ENCODE measurements at places on chromosomes 7 and 10.
A peak's percentile ranks its signal among the peaks of the same experiment; 100 is the strongest.

DNA sequence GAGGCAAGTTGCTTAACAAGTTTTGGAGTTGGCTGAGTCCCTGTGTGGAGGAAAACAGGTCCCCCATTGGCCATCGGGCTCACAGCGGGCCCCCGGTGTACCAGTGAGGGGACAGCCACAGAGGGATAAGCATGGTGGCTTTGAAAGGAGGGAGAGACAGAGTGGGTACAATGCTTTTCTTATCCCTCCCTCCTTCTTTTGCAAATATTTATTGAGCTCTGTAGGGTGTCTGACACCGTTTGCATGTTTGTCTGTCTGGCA lies 2.8 kb downstream of the HTRA1 start:
- DNase-seq: no peak

GRCh38 chr10:110307805-110308204 lies 3.1 kb upstream of the SMNDC1 start:
- DNase-seq: no peak

- no peak for DNase-seq
These were observed 100.0 kb upstream of the AMPH start for GRCh38 chr7:38731215-38731614.

GRCh38 chr10:31709476-31709875 lies 219.2 kb downstream of the ARHGAP12 start:
- DNase-seq: no peak

- no peak for DNase-seq
These were observed 541.3 kb downstream of the LRMDA start for GRCh38 chr10:75972491-75973276.

- no peak for DNase-seq
These were observed 15.8 kb downstream of the BTBD16 start for GRCh38 chr10:122286867-122287266.

DNA sequence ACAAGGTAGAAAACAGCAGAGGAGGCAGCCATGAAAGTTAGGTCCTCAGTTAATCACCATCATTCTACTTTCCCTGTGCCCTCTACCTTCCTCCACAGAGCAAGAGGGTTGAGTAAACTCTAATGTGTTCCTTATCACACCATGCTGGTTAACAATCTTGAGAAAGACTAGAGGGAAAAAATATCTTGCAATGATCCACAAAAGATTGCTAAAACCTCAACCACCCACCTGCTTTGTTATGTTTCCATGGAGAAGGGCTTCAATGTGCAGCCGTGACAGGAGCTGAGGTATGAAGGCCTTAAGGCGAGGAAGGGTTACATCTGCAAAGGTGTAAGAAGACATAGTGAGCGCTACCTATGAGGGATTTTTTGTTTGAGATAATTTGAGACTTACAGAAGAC lies 103.9 kb downstream of the IDE start:
- no peak for DNase-seq

DNA sequence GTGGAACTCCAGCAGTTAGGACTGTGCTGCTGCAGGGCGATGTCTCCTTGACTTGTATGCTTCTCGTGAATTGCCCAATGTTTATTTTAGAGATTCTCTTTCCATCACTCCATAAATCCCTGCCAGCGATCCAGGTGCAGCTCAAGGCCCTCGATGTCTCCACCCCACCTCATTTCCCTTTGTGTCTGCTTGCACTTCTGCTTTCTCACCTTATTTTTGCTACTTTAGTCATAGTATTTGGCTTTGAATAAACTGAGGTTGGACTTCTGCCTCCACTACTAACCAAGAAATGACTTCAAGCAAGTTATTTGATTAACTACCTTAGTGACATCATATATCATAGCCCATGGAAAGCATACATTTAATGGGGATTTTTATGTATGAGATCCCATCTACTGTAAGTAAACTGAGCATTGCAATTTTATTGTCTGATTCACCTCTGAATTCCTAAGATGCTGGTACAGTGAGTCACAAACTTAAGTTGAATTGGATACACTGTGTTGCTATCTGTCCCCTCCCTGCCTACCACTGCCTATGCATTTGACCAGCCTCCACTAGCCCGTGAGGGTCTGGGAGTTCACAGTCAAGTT lies 255.8 kb downstream of the ABCA13 start:
- DNase-seq: no peak

DNA sequence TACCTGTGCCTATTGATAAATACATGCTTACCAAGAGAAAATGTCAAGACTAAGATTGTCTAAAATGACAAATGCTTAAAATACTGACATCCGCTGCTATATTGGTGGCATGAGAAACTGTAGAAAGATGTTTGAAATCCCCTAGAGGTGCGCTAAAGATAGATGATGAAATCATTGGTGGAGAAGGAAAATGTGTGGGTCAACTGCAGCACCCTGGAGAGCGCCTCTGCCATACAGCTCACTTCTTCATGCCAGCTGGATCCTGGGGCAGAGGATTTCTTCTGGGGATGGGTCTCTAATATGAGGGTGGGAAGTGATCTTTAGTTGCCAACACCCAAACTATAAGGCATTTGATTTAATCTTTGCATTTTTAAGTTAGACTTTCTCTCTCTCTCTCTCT lies 680.4 kb upstream of the POM121L12 start:
- DNase-seq: no peak

DNA sequence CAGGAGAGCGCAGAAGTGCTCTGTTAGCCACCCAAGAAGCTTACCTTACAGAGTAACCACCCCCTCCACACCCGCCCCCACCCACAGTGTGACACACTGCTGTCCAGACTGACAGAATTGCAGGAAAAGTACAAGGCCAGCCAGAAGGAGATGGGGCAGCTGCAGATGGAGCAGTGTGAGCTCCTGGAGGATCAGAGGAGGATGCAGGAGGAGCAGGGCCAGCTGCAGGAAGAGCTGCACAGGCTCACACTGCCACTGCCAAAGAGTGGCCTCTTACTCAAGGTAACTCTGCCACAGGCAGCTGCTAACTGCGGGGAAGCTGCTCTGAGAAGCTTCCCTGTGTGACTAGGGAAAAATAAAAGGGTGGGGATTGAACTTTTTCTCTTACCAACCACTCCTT lies 17.6 kb downstream of the CCDC136 start:
- no peak for DNase-seq

- DNase-seq: peak; percentile 51
These were observed 37.2 kb upstream of the PCBD1 start for GRCh38 chr10:70925377-70926225.

DNA sequence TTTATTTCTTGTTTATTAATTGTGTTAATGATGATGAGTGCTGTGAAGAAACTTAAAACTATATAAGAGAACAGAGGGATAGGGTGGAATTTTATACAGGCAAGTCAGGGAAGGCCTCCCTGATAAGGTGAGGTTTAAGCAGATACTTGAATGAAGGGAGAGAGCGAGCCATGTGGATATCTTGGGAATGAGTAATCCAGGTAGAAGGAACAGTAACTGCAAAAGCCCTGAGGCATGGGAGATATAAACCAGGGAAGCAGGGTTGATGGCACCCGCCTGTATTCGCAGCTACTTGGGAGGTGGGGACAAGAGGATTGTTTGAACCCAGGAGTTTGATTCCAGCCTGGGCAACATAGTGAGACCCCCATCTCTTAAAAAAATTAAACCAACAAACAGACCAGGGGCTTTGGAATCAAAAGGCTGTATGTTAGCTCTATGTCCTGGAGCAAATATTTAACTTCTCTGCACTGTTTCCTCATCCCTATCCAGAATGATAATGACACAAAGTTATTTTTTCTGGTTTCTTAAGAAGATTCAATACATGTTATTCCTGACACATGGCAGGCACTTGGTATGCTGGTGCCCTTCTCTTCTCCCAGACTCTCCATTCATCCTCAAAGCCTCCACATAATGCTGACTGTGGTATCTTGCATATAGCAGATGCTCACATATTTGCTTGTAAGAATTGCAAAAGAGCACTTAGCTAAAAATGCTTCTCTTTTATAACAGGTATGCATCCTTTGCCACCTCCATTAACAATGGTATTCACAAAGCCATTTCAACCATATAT lies 169.3 kb downstream of the CHN2 start:
- DNase-seq: no peak

DNA sequence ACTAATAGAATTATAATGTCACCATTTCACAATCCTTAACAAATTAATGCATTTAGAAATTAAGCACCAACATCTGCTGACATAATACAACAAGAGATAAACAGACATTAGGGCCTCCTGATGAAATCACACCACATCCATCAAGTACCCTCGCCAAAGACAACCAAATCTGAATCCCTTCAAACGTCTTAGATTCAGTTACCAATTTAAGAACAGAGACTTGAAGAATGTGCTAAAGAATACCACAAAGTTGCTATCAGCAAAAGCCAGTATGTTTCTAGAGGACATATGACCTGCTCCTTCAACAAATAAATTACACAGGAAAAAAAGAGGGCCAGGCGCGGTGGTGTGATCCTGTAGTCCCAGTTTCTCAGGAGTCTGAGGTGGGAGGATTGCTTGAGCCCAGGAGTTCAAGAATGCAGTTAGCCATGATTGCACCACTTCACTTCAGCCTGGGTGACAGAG lies 144.5 kb downstream of the REEP3 start:
- no peak for DNase-seq

DNA sequence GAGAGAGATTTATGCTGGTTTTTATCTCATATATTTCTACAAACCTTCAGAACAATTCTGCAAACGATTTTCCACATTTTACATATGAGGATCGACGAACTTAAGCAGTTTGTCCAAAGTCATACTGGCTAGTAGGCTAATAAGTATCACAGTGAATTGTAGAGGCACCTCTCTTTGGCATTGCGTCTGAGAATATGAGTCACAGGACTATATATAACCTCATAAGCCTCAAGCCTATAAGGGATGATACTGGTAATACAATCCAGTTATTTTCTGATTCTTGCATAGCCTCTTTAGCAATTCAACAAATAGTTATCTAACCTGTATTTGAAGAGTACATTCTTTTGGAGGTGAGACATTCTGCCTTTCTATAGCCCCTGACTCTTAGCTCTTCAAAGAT lies 129.8 kb downstream of the GPR158 start:
- DNase-seq: no peak

GRCh38 chr10:99676426-99676825 lies 17.1 kb downstream of the ENTPD7 start:
- no peak for DNase-seq

GRCh38 chr10:14904316-14904732 lies 25.7 kb downstream of the SUV39H2 start:
- no peak for DNase-seq

DNA sequence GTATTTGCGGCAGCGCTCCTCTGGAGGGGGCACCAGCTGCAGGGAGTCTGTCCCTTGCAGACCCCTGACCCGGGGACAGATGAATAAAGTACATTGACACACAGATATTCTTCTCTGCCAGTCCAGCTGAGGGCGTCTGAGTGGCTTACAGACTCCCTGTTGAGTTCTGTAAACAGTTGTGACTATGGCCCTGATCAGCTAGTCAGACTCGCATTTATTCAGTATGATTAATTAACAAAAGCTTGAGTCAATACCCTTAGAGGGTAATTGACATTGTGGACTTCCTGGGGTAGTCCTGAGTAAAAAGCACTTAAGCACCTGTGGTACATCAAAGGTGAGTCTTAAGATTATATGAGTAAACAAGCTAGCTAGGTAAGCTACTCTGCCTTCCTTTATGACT lies 21.0 kb downstream of the ANKRD30A start:
- DNase-seq: no peak

DNA sequence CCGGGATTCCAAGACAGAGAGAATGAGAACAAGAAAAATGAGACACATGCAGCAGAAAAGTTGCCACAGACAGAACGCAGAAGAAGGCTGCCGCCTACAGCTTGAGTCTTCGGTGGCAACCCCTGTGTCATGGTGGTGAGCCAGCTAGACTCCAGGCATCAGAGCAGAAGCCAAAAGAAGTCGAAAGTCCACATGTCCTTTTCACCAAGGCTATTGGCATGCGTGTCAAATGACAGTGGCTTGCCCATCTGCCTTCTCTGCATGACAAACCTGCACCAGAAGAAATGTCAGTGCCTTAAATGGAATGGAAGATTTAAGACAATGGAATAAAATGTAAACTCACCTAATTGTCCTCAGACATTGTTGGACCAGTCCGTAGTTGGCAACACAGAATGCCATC lies 93.9 kb upstream of the NPSR1 start:
- DNase-seq: no peak

GRCh38 chr10:29353887-29354561 lies 65.2 kb downstream of the LYZL1 start:
- DNase-seq: no peak

DNA sequence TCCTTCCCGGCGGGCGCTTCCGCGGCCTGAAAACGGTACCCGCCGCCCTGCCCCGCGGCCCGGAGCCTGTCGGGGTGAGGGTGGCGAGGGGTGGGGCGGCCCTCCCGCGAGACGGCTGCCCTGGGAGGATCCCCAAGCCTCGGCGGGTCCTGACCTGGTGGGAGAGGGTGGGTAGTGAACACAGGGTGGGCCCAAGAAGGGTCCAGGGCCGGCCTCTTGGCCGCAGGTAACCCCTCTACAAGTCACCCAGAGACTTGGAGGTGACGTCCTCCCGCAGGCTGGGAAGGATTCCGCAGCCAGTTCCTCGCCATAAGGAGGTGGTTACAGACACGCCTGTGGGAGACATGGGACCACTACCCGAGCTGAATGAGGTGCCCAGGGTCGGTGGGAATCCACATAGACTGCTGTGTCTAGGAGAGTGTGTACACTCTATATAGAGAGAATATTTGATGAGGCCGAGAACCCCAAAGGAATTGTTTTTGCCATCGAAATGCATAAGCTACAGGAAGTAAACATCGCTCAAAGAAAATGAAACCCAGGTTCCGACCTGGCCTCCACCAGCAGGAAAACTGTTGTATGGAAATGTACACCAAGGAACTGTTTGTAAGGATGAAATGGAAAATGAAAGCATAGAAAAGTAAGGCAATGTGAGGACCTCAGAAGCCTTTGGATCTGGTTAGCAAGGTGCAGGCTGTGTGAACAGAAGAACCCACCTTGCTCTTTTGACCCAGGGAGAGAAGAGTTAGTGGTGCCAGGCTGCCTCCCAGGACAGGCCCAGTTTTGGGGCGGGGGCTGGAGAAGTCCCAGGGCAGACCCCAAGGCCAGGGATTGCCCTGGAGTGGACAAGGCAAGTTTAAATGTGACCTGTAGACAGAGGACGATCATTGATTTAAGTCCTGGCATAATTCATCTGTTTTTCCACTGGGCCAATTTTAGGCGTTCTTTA lies 659 bp downstream of the OPTN start:
- DNase-seq: no peak

GRCh38 chr7:111987115-111987826 lies 218.9 kb downstream of the DOCK4 start:
- no peak for DNase-seq

GRCh38 chr10:2985729-2986232 lies 81.6 kb upstream of the PFKP start:
- DNase-seq: no peak

Data from stimulated activated CD4-positive, alpha-beta T cell treated with anti-CD3 and anti-CD28 coated beads, Interleukin-12 subunit alpha, Interleukin-12 subunit beta, amount 100 ng/mL, for 24 hours (primary cell).